ENCODE measurements at places on chromosomes 2 and 18. TPM values are rescaled to one million over a fixed set of nuclear protein-coding genes. Genes with fewer than 3 reads are reported as not detected.

DNA sequence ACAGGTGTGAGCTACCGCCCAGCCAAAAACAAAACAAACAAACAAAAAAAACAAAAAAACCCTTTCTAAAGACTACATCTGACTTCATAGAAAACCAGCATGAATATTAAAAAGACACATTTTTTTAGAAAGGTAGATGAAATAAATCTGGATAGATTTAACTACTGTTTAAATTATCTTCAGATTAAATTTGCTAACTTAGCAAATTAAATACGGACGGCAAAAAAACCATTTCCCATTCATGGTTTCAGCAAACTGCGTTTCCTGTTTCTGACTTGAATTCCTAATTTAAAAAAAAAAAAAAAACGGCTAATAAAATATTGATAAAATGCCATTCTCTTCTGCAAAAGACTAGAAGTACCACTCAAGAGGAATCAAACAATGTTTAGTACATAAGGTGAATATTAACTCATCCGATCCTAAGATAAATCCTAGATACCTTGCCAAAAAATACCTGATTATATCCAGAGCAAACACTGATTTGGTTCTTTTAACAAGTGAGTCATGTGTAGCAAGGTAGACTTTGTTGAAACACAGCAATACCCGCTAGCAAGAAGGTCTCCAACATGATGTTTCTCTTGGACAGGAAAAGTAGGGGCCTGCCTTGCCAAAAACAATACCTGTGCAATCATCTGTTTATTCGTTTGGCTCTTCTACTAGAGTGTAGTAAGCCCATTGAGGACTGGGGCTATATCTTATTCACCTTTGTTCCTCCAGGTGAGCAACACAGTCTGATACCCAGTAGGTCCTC is 96.2 kb downstream of the BARD1 start:
- H3K4me3 ChIP-seq = no peak overlapping the region
- no peaks in the 10 kb centered on the region for H3K36me3 ChIP-seq
- DNase-seq = no peak
- no peaks in the 10 kb centered on the region for H3K27me3 ChIP-seq
- no peak overlapping the region for H3K27ac ChIP-seq

- H3K27me3 ChIP-seq = no peaks in the 10 kb centered on the region
- no peak overlapping the region for H3K4me3 ChIP-seq
- no peak overlapping the region for H3K27ac ChIP-seq
- no peaks in the 10 kb centered on the region for H3K36me3 ChIP-seq
- H3K4me1 ChIP-seq = no peaks in the 10 kb centered on the region
Measured at GRCh38 chr2:169285531-169286235, 76.7 kb downstream of the LRP2 start.

DNA sequence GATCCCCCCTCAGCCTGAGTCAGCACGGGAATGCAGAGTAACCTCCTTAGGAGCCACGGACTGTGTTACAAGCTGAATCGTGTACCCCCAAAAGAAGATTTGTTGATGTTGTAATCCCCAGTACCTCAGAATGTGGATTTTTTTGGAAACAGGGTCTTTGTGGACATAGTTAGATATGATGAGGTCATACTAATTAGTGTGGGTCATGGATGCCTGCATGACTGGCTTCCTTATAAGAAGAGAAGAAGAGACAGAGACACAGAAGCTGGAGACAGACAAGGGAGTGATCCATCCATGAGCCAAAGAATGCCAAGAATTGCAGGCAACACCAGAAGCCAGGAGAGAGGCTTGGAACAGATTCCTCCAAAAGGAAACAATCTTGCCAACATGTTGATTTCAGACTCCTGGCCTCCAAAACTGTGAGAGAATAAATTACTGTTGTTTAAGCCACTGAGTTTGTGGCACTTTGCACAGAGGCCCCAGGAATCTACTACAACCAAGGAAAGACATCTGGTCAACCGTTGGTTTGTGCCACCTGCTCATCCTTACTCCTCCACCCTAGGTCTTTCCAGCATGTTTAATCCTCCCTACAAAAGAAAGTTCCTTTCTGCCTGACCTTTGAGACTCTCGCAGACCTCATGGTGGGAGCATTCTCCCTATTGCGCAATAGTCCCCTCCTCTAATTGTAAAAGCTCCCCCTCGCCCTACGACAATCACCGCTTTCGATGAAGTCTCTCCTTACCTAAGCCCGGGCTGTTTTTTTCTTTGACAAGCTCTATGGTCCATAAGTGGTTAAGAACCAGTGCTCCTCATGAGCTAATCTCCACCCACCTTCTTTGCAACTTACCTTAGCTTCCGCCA is 91.6 kb downstream of the DNER start:
- H3K27ac ChIP-seq = no peak overlapping the region
- no peaks in the 10 kb centered on the region for H3K27me3 ChIP-seq
- no peaks in the 10 kb centered on the region for H3K4me1 ChIP-seq
- H3K4me3 ChIP-seq = no peak overlapping the region

Gene CD8B
- total RNA-seq = 1.9 TPM

Gene CYTIP
- 357 TPM for total RNA-seq

GRCh38 chr2:18901242-18901641 is 311.9 kb upstream of the NT5C1B start:
- H3K27ac ChIP-seq = no peak overlapping the region
- no peaks in the 10 kb centered on the region for H3K4me1 ChIP-seq
- no peak for DNase-seq
- no peaks in the 10 kb centered on the region for H3K27me3 ChIP-seq
- no peaks in the 10 kb centered on the region for H3K36me3 ChIP-seq

- H3K27me3 ChIP-seq = no peaks in the 10 kb centered on the region
- DNase-seq = no peak
- no peak overlapping the region for H3K27ac ChIP-seq
- H3K4me3 ChIP-seq = no peak overlapping the region
- H3K4me1 ChIP-seq = no peaks in the 10 kb centered on the region
Measured at GRCh38 chr2:199811346-199811745, 39.6 kb downstream of the FTCDNL1 start.

DNA sequence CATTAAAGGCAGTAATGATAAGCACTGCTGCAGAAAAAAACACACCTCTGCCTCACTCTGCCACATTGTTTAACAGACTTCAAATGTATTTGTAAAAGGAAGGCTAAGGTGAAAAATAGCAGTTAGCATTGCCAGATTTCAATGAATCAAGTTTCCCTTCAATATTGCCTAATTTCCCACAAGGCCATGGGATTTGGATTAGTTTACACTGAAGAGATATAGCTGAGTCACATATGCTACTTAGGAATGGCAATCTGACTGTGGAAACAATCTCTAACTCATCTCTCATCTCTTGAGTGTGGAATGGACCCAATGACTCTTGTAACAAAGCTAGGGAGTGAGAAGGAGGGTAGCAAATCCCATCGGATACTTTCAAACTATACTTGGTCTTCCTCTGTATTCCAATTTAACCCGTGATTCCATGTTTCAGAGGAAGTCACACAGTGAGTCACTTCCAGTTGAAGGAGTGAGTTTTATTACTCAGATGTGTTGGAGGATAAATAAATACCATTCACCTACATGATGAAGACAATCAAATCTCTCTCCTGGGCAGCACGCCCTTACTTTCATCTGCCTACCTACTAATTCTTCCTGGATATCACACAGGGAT is 5.1 kb downstream of the B4GALT6 start:
- peaks cover 12% of the 10 kb centered on the region for H3K4me1 ChIP-seq
- no peak overlapping the region for H3K27ac ChIP-seq
- no peak overlapping the region for H3K4me3 ChIP-seq

- DNase-seq = no peak
- no peaks in the 10 kb centered on the region for H3K4me1 ChIP-seq
- H3K27me3 ChIP-seq = no peaks in the 10 kb centered on the region
- no peak overlapping the region for H3K27ac ChIP-seq
- no peak overlapping the region for H3K4me3 ChIP-seq
Measured at GRCh38 chr2:233021771-233022170, 8.7 kb upstream of the NGEF start.

GRCh38 chr2:213259266-213259665 is 25.0 kb upstream of the SPAG16 start:
- H3K27me3 ChIP-seq = no peaks in the 10 kb centered on the region
- DNase-seq = no peak
- no peak overlapping the region for H3K27ac ChIP-seq
- no peaks in the 10 kb centered on the region for H3K36me3 ChIP-seq

- peaks cover 18% of the 10 kb centered on the region for H3K4me1 ChIP-seq
- no peak for DNase-seq
- H3K36me3 ChIP-seq = no peaks in the 10 kb centered on the region
- no peak overlapping the region for H3K27ac ChIP-seq
- no peaks in the 10 kb centered on the region for H3K27me3 ChIP-seq
- H3K4me3 ChIP-seq = no peak overlapping the region
Measured at GRCh38 chr2:42938671-42939370, 146.4 kb upstream of the HAAO start.

Gene KCNG3
- total RNA-seq = not detected
